Ureter (tissue), 1 donor: ENCODE measurements at places on chromosomes 1 and 21. TPM values are rescaled to one million over a fixed set of nuclear protein-coding genes. Genes with fewer than 3 reads are reported as not detected.

DNA sequence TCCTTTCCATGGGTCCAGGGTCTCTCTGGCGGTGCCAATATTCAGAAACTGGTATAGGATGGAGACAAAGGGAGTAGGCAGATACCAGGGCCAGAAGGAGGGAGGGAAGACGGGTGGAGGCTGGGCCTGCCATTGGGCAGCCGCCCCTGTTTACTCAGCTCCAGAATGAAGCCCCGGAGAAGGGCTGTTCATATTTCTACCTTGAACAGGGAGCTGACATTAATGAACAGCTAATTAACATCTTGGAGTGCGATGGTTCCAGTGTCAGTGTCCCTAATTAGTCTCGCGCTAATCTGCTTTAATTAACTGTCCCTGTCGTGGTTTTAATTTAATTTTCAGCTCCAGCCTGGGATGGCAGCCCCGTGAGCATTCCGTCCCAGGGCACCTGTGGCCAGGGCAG is 113.8 kb downstream of the EPHB2 start:
- DNase-seq, result no peak

Gene INSRR
- 0.13 TPM for total RNA-seq

GRCh38 chr1:27661412-27662075 is 10.4 kb downstream of the IFI6 start:
- no peak for DNase-seq

DNA sequence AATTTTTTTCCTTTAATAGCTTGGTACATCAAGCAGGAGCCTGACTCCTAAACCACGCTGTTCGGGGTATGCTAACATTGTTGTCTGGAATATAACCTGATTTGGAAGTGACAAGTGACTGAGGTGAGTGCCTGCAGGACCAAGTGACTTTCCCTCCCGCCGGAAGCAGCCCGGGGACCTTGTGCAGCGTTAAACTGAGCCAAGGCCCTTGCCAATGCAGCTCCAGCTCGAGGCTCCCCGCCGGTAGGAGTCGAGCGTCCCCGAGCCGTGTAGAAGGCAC is 716 bp upstream of the MTARC1 start:
- DNase-seq, result no peak

DNA sequence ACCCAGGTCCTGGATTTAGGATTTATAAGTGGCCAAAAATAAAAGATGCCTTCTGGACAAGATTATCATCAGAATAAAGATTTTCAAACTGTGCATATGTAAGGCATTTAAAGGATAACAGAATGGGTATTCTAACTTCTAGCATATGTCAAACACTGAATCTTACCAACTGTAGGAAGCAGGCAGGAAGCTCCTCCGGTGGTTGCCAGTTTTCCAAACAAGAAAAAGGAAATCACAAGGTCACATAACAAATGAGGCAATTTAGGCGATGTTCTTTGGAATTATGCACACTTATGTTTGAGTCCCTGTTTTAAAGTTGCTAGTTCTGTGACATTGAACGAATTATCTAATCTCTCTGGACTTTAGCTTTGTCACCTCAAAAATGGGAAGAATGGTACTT is 48.9 kb downstream of the ATP6V1G3 start:
- no peak for DNase-seq

Gene AMY1A
- total RNA-seq, result not detected

Gene FAM229A
- 5.5 TPM for total RNA-seq

DNA sequence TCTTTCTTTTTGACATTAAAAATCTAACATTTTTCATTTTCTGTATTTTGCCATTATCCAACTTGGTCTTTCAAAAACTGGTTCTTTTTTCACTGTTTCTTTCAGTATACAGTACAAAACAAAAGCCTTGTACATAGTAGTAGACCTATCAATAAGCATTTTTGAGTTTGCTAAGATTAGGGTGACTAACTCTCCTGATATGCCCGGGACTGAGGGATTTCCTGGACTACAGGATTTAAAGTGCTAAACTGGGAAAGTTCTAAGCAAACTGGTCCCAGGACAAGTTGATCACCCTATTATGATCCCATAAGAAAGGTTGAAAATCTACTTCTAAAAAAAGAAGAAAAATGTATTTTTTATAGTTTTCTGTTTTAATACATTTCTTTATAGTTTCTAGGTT is 120.9 kb downstream of the USP25 start:
- no peak for DNase-seq

Gene RAB7B
- total RNA-seq, result 11.7 TPM

GRCh38 chr1:101463195-101463594 is 226.4 kb downstream of the S1PR1 start:
- no peak for DNase-seq

DNA sequence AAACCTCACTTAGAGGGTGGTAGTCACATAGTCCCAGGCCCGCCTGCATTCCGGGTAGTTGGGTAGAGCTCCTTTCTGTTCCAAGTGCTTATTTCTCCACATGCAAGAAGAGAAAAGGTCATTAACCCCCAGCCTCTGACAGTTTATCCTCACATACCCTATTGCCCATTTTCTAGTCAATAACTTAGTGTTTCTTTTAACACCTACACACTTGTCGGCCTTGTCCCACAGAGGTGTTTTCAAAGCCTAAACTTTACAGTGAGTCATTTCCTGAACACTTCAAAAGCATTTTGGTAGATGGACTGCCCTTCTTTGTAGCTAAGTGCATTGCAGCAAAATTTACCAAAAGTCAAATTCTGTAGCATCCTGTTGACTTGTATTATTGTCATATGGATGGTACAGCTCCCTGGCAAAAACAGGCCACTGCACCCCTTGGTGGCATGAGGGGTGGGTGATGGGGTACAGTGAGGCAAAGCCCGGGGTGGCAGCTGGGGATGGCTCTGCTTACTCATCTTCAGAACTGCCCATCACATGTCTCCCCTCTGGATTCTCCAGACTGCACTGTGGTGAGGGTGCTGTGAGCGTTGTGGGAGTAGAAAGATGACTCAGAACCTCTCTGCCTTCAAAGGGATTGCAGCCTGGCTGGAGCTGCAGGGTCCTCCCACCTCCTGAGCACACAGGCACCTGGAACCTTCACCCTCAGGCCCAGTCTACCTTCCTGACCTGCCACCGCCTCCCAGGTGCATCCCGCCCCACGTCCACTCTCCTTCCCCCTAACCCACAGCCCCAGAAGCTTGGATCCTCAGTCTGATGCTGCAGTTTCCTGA is 45.8 kb upstream of the DMRTB1 start:
- peak; percentile 37 for DNase-seq

Gene ESRRG
- total RNA-seq, result 6.8 TPM

DNA sequence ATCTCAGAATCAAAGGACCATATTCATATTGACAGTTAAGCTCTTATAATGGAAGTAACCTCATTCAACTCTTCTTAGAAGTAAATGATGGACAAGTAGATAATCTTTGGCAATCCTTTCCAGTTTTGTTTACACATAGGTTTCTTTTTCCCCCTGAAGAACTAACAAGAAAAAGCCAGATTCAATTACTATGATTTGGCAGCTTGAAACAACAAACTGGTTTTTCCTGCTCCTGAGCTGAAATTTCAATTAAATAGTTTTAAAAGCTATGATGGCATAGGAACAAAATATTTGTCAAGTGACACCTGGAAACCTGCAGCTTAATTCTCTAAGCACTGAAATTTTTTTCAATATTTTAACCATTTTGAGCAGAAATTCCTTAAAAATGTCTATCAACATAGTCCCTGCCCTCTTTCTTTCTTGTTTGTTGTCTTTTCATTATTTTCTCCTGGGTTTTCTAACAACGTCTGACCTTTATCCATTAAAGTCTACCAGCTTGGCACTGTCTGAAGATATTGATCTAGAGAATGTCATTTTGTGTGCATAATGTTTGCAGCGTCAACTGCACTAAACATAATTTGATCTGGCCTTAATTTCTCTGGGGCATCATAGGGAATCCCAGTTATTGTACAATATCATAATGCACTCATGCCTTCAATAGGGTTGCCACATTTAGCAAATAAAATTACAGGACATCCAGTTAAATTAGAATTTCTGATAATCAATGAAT is 4.0 kb upstream of the SLC35A3 start:
- DNase-seq, result no peak

DNA sequence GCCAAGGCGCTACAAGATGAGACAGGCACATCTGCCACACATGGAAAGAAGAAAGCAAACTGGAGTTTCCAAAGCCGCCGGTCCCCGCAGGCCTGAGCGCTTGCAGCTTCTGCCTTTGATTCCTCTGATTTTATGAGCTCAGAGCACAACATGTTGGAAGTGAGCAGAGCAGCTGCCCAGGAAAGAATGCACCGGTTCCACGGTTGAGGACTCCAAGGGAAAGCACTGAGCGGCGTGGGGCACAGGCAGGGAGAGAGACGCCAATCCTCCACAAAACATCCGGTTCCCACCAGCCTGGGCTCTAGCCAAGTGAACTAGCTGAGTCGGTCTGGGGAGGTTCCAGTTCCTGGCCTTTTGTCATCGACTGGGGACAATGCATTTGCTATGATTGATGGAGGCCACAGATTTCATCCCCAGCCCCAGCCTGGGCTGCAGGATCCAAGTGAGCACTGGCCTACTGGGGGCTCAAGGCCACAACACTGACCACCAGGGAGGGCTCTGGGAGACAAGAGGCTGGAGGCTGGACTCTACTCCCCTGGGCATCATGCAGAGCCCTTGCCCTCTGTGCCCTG is 253.1 kb upstream of the IRF2BP2 start:
- peak; percentile 86 for DNase-seq
